ENCODE measurements at places on chromosomes 1 and 21.

- DNase-seq = peak; percentile 1
These were observed 6.4 kb upstream of the LRP8 start for GRCh38 chr1:53334312-53334711.

DNA sequence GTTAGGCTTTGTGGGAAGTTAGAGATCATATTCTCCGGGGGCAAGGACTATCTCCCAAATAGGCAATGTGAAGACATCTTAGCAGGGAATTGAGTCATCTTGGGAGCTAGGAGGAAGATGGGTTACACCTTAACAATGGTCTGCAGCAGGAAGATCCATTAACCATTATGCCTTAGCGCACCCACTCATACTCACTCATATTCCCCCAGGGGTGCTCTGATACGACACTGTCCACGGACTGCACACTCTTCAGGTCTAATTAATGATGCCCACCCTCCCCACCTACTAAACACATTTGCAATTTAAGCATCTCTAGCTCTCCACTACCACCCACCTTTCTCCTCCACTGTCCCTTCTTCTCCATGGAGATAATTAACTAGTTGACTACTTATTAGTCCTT, 857 bp upstream of the AK5 start:
- DNase-seq = no peak

DNA sequence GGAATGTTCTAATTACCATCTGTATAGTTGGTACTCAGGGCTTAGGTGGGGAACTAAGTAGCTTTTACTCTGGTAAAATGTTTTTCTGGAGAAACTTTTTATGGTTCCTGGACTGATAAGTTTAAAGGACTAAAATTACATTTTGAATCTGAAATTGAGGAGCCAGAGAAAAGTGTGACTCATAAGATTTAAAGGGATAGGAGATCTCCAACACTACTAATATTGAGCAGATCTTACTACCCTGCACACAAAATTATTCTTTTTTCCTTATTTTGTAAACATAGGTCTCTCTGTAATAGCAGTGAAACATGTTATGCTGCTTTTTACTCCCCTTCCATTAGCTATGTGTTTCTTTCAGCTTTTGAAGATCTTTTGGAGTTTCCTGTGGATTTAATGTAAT, 32.5 kb downstream of the MTF2 start:
- no peak for DNase-seq

DNA sequence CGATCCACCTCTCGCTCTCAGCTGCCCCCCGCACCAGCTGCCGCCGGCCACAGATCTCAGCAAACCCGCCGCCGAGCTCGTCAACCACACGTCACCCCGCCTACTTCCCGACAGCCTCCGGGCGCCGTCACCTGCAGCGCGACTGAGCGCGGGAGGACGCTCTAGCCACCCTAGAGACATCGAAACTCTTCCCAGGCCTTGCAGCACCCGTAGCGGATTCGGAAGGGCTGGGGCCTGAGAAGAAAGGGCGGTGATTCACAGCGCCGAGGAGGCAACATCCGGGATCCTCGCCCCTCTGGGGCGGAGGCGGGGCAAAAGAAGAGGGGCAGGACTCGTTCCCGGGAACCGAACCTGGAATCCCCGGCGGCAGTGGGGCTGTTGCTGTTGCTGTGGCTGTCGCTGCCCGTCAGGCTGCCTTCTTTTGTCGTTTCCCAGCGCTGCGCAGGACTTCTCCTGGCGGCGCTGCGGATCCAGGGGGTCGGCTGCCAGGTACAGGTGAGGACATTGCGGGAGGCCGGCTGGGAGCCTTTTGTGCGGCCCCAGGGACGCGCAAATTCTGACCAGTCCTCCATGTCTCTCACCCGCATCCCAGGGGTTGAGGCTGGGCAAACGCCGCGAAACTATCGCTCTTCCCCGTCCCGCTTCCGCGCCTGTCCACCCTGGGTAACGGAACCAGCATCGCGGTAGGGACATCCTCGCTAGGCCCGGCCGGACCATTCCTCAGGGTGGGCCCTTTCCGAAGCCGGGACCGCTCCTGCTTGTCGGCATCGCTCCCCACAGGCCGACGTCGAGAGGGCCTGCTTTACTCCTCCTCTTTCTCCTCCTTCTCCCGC, at the start of the genes RO60 and UCHL5:
RO60 (plus strand) TSS at position 331 of the 833 bp plus-strand sequence. CDS start 9,443 bp downstream, outside the sequence.
UCHL5 (minus strand) TSS at position 79 of the 833 bp plus-strand sequence. CDS start 100 bp downstream, outside the sequence.
- DNase-seq = peak; percentile 91

DNA sequence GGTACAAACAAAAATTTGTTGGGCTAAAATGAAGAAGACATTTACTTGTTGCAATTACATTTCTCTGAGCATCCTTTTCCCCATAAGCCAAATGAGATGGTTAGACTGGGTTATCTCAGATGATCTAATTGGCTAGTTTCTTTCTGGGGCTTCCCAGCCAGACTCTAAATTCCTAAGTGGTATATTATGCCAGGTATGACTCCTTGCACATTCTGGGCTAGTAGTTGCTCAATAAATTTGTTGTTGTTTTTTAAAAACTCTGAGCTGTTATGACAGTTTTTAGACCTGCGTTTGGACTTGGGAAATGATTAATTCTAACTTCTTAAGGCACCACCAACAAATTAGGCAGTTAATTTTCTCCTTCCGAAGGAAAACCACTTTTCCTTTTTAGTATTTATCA, 66.1 kb downstream of the UCK2 start:
- DNase-seq = no peak

All from T-helper 1 cell (primary cell).